Heart left ventricle (tissue), 16 donors: ENCODE measurements at places on chromosomes 3 and 15. TPM values are rescaled to one million over a fixed set of nuclear protein-coding genes. Genes with fewer than 3 reads are reported as not detected.

GRCh38 chr3:49779358-49780079 is 6.8 kb downstream of the IP6K1 start:
- DNase-seq = no peak

- DNase-seq = no peak
Observed at GRCh38 chr3:3577823-3578222, 221.4 kb upstream of the LRRN1 start.

DNA sequence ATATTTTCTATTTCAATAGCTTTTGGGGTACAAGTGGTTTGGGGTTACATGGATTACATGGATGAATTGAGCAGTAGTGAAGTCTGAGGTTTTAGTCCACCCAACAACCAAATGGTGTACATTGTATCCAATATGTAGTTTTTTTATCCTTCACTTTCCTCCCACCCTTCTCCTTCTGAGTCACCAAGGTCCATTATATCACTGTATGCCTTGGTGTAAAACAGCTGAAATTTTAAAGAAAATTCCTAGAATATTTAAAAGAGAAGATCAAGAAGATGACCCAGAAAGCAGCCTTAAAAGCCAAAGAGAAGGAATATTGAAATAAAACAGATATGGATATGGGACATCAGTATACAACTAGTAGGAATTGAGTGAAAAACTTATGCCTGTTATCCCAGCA is 204.2 kb upstream of the COL8A1 start:
- DNase-seq = no peak

DNA sequence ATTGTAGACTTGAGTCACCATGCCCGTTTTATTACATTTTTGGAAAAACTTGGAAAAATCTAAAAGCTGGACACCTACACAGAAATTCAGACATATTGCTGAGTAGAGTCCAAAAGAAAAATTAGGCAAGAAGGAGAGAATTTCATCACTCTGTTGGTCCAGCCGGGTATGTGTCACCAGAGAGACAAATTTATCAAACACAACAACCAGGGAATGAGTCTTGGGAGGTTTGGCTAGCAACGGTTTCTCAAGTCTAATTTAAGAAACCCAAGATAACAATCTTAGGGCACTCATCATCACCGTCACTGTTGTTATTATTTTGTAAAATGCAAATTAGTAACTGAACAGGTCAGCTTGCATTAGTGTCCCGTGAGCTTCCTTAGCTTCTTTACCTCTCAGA is 197.5 kb upstream of the C2CD4B start:
- no peak for DNase-seq

- no peak for DNase-seq
Observed at GRCh38 chr3:97713634-97714033, 50.9 kb upstream of the ARL6 start.

- DNase-seq = no peak
Observed at GRCh38 chr15:28017423-28017924, 81.6 kb downstream of the OCA2 start.

DNA sequence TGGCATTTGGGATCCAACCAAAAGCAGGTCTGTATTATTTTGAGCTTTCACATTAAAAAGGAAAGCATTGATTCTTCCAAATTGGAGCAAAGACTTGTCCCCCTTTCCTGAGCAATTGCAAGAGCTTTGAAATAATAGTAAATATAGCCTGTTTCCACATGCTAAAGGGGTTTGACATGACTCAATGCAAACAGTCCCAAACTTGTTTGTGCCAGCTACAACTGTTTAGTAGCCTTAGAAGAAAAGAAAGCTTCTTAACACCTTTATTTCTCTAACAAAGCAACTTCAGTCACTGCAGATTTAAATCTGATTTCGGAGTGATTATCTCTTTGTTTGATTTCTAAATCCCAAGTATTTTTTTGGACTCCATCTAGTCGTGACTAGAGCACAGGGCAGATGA is 180.2 kb downstream of the SEMA6D start:
- DNase-seq = no peak

DNA sequence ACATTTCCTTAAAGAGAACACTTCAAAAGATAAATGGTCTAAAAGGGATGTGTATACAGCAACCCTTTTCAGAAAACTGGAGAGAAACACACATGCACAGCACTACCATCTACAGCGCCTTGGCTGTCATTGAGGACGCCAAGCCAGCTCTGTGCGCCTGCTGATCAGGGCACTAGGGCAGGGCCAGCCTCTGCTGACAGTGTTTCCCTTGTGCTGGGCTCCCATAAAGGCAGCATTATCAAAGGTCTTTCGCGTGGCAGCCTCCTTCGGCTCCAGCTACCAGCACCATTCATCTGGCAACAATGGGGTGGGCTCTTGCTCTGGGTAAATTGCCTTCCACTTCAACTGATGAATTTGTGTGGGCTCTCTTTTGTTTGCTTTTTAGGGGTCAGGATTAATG is 53.4 kb downstream of the LDHAL6B start:
- no peak for DNase-seq

- no peak for DNase-seq
Observed at GRCh38 chr3:155411500-155412223, 118.2 kb upstream of the STRIT1 start.

- no peak for DNase-seq
Observed at GRCh38 chr15:35622641-35623340, 76.8 kb upstream of the DPH6 start.

DNA sequence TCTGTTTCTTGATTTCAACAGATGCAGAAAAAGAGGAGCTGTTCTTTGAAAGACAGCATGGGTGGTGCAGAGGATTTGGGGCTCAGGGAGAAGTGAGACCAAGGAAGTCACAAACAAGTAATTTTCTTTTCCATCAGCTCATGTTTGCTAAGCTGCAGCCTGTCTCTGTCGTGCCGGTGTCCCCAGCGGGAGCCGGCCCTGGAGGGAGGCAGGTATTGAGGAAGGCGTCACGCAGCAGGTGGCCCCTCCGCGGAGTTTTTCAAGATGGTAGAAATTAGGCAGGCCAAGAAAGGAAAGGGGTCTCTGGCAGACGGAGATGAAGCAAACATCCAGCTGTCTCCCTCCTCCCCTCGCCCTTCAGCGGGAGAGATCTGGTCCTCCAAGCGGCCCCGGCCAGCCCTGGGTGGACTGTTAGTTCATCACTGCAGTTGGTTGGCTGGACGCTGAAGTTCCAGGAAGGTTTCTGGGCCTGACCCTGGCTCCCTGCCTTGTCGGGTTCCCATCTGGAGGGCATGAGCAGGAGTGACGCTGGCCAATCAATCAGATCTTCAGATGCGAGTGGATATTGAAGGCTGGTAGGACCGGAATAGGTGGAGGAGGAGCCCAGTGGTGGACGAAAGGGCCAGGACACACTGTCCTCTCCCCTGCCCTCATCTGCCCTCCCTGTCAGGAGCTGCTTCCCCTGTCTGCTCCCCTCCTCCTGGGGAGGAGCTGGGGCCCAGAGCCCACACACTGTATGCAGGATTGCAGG is 27.7 kb upstream of the MUC4 start:
- DNase-seq = no peak

GRCh38 chr3:50435371-50436113 is 67.9 kb downstream of the CACNA2D2 start:
- no peak for DNase-seq

DNA sequence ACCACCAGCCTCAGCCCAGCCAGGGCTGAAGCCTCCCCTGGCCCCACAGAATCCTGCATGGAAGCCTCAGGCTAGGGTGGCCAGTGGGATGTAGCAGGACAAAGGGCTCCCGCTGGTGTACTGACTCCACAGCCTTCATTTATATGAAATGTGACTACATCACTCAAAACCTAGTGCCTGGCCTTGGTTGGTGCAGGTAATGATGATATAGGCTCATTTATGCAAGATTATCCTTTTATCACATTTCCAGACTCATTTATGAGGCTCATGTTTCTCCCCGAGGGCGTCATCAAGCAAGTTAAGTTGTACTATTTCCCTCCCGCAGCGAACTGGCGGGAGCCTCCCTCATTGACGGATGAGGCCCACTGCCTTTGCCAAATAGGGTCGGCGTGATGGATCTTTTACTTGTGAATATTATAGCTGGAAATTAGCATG is 179.1 kb upstream of the SMAD3 start:
- no peak for DNase-seq

DNA sequence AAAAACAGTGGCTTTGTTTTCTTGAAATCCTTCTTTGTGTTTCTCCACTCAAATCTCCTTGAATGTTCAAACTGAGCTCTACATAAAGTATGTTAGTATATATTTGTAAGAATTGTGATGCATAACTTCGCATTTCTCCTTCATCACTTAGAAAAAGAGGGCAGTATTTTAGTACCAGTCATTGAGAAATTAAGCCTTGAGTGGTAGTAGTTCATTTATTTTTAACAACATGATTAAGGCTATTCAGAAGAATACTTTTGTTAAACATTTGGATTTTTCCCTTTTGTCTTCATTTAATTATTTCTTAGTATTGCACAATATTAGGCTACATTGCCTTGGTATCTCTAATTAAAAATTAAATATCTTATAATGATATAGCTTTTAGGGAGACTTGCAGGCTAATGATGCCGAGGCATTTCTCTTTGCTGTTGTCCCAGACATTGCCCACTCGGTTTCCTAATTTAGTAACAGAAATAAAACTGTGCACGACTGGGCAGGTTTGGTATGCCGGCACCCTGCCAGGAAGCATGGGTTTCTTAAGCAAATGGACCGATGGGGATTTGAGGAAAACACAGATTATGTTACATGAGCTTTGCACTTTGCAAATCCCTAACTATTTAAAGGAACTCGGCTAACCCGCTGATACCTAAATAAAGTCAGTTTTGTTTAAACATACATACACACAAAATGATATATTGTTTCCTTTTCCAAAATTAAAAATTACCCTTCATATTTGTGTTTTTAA is 54.7 kb downstream of the LRRC28 start:
- peak; percentile 60 for DNase-seq

GRCh38 chr3:9944271-9944670 is 7.9 kb downstream of the PRRT3 start:
- DNase-seq = no peak

GRCh38 chr3:134336587-134336986 is 37.7 kb downstream of the AMOTL2 start:
- no peak for DNase-seq

DNA sequence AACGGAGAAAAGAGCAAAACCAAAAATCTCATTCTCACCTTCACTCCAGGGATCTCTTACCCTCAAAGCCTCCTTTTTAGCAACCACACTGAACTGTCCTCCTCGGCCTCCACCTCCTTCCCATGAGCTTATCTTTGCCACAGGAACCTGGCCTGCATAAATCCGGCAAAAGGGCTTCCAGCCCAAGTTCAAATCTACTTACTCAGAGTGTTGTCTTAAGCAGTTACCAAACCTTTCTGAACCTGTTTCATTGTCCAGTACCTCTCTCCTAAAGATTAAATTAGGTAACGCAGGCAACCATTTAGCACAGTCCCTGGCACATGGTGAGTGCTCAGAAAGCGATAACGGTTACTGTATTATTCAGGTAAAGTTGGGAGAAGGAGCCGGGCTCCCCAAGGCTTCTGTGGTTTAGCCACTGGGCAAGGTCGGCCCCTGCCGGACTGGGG is 777 bp downstream of the CIB1 start:
- no peak for DNase-seq

GRCh38 chr3:49972656-49973055 is 32.7 kb downstream of the RBM6 start:
- DNase-seq = no peak

DNA sequence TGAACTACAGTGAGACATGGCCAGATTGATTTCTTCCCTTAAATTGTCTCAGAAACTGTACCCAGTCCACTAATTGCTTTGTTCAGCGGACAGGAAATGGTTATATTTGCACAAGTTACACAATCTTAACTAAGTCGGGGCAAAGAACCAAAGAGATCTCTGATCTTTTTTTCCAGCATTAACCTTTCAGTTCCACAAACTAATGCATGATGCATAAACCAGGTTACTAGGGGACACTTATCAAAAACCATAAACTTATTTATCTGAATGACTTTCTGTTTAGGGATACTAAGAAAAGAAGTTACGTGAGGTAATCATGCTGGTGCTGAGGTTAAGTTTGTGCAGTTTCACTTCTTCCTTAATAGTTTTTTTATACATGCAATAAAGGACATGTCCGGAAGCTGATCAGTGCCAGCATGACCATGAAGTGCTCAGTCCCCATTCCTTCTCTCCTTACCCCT is 22.4 kb downstream of the FNDC3B start:
- DNase-seq = no peak

The SLC9C1 gene
- 1.4 TPM for total RNA-seq

The LRCH3 gene
- total RNA-seq = 17.9 TPM

The CHRM5 gene
- total RNA-seq = not detected

The HTR3D gene
- total RNA-seq = not detected

The GP5 gene
- not detected for total RNA-seq

The CGNL1 gene
- total RNA-seq = 23.4 TPM

The STRIT1 gene
- 1.5 TPM for total RNA-seq

The POC1A gene
- 0.66 TPM for total RNA-seq

The TNNC1 gene
- 8,813 TPM for total RNA-seq

The ADAMTS9 gene
- total RNA-seq = 74.4 TPM

The C3orf20 gene
- total RNA-seq = not detected
